ENCODE measurements at places on chromosomes 16 and 17. TPM values are rescaled to one million over a fixed set of nuclear protein-coding genes. Genes with fewer than 3 reads are reported as not detected.

GRCh38 chr16:51592535-51593300, 441.6 kb upstream of the SALL1 start:
- no peak for DNase-seq

GRCh38 chr17:41812381-41813151, at the start of gene FKBP10:
FKBP10 (plus strand) TSS chr17:41813004; CDS start chr17:41813035, 31 bp downstream.
- peak; percentile 57 for DNase-seq

DNA sequence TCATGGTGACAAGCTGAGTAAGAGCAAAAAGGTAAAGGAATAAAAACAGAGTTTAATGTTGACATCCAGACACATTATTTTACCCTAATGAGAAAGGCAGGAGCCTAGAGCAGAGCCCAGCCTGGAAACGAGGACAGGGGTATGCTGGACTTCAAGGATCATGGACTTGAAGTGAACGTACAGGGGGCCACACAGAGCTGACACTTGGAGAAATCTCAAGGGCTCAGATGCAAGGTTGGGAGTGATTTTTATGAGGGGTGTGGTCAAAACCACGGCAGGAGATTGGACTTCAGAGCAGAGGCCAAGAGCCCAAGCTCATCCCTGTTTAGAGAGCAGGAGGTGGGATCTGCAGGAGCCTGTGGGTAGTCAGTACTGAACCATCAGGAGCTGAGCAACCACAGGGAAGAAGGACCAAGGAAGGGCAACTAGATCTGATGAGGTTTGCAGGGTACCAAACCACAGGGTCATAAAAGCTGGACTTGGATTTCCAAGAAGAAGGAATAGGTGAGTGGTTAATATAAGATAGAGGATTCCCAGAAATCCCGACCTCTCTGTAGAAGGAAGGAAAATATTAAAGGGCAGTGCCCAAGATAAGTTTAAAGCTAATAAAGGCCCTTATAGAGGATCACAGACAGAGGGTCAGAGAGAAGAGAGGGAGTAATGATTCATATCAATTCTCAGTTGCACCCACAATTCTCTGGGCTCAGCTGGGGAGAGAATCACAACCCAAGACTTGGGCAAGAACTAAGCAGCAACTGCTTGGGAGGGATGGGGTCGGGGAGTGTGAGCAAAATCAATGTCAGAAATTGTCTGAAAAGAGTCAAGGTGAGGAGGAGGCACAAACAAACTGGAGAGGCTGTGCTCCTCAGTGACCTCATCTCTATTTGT, 331.7 kb downstream of the SOX9 start:
- DNase-seq: no peak

DNA sequence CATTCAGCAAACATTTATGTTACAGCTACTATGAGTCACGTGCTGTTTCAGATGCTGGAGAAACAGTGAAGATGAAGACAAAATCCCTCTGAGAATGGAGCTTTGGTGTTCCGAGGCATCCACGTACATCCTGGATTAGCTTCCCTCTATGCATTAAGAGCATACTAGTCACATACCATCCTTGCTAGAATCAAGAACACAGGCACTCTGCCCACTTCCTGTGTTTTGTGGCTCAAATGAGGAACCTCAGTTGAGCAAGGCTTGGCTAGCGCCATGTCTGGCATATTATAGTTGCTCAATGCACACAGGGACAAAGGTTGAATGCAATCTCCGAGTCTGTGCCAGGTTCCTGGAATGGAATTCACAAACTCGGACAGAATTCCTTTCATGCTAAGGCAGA, 297.5 kb downstream of the XYLT1 start:
- DNase-seq: peak; percentile 73

DNA sequence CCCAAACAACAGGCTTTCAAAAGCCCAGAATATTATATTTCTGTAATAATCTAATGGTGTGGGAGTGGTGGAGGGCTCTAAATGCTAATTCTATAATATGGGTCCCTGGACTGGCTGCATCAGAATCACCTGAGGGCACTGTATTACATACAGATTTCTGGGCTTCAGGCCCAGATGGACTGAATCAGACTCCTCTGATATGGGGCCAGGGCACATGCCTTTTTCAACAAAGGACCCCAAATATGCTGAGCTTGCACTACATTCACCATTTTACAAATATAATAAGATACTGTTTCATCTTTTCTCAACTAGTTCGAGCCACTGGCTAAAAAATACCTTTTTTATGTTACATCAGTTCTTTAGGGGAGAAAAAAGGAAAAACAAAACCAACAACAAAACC, 309.7 kb downstream of the MAP2K6 start:
- no peak for DNase-seq

GRCh38 chr16:69820926-69821541, 58.9 kb downstream of the WWP2 start:
- DNase-seq: no peak

GRCh38 chr16:81639931-81640680, 139.0 kb upstream of the PLCG2 start:
- DNase-seq: no peak

- no peak for DNase-seq
Observed at GRCh38 chr16:75267631-75268264, 16.3 kb upstream of the BCAR1 start.

DNASE1L2 gene
- total RNA-seq: 0.39 TPM

CRK gene
- total RNA-seq: 70.6 TPM

DNA sequence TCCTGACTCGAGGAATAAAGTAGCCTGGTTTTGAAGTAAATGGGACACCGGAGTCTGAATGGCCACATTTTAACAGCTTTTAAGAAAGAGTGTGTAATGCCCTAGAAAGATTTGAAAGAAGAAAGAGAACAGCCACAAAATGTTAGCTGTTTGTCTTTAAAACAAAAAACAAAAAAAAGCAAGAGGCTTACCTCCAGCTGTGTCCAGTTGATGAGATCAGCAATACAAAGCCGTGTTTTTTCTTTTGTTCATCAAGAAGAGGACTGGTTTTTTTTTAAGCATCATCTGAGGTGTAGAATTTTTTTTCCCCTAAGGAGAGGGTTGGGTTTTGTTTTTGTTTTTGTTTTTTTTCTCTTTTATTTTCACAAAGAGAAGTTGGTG, 58.8 kb downstream of the NKD1 start:
- DNase-seq: no peak

DNA sequence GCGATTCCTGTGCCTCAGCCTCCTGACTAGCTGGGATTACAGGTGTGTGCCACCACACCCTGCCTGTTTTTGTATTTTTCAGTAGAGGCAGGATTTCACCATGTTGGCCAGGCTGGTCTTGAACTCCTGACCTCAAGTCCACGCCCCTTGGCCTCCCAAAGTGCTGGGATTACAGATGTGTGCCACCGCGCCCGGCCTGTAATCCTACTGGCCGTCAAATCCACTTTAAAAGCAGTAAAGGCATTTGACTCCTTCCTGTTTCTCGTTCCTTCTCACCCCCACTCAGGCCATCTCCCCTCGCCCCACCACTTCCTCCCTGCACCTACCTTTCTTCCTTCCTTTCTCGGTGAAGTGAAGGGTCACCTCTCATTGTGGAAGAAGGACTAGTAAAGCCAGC, 69.4 kb upstream of the CREBBP start:
- DNase-seq: no peak

DNA sequence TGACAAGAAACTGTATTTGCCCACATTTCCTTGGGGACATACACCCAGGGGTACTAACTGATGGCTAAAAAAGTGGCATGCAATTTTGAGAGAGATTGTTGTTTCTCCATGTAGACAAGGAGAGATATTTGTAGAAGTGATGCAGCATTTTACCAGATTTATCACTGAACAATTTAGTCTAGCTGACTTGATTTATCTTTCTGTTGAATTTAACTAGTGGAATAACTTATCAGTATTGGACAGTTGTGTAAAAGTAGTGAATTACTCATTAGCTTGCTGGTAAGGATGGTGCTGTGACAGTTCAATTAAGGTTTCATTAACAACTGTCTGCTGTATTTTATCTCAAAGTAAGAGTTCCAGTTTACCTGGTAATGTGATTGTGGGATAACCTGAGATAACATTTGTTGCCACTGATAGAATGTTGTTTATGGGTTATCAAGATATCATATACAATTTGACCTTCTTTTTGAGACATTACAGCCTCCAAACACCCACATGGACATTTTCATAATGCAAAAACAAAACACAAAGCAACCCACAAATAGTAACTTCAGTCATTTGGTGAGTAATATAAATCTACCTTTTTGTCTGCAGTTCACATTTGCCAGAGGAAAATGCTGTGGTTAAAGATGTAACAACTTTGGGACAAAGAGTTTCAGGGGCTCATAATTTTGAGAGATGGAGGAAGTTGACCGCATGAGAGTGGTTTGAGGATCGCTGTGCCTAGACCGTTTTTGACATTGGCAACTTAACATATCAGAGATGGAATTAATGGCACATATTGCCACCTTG, 3.8 kb downstream of the NLK start:
- no peak for DNase-seq

ARL5C gene
- total RNA-seq: not detected

CTRB1 gene
- total RNA-seq: 24.3 TPM

Data from tibial nerve (tissue), 4 donors.